ENCODE measurements at places on chromosomes 2 and 18.

- peak; percentile 34 for DNase-seq
These were observed 30.9 kb upstream of the REEP1 start for GRCh38 chr2:86368161-86368824.

DNA sequence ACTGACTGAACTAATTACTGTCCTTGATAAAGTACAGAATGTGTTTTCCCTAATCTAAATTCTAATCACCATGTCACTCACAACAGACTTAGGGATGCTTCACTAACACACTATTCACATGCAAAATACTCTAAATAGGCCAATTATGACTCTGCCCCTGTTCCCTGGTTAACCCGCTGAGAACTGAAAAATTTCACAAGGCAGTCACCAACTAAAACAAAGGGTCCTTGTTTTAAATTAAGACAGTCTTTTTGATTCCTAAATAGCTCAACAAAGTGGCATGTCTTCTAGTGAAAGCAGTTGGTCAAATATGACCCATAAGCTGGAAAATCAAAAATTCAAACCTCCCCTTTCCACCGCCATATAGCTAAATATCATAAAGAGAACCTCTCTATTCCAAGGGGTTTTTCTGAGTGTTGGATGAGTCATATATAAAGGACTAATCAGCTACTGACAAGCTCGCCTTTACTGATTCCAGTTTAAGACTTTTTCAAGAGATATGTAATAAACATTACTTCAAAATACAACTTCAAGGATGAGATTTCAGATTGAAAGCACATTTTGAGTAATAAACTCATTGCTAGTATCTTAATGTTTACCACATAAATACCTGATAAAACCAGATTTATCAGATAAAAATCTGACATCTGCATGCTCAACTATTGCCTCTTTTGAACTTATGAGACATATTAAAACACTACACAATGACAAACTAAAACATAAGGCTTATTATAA lies 235.8 kb downstream of the TCF4 start:
- DNase-seq = peak; percentile 14

- no peak for DNase-seq
These were observed 66.3 kb upstream of the NABP1 start for GRCh38 chr2:191611614-191612013.

DNA sequence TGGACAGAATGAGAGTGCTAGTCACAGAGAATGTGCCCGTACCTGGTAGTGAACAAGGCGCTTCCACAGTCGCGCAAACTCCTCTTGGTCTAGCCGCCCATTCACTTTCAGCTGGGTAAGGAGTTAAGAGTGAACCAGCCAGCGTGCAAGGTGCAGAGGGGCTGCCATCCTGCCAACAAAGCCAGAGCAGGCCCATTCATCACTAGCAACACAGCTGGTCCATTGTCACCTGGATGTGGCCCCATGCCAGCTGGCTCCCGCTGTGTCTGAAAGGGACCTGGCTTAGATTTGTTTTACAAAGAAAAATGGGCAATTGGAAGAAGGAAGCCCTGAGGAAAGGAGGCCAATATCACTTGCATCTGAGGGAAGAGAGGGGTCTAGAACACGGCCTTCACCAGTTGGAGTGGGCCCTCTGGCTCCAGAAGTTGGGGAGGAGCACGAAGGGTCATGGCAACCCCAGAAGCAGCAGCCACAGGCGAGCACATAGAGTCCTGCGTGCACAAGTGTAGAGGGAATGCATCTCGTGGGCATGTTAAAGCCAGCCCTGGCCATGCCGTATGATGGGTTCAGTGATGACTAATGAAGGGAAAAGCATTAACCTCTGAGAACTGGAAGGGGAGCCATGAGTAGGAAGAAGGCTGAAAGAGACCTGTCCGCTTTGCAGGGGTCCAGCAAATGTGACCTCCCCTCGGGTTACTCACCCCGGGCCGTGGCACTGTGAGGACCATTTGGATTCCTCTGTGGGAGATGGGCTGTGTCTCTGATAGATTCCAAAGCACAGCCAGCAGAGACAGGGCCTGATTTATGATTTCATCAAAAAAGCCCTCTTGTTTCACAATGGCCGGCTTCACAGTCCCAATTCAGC lies 70.6 kb downstream of the CAPN13 start:
- DNase-seq = no peak

DNA sequence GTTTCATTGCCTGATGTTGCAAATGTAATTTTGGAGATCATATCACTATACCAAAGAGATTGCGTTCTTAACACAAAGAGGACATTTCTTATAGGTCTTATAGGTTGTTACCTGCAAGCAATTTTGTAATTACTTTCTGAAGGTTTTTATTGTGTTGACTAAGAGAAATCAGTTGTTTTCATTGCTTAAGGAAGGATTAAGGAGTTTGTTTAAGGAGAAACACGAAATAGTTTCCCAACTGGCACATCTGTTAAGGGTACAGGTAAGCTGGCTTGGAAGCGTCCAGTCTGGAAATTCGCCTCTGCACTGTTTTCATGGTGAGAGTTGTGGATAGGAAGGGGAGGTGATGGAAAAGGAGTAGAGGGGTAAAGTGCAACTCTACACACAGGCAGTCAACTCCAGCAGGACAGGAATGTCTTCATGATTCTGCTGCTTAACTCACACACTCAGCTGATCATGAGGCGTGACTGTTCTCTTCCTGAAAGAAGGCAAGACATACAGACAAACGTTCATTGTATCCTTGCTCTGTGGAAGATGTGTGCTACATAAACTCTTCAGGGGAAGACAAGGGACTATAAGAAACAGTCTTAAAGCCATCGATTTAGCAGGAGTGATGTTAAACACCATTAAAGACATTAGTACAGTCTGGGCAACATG lies 61.4 kb upstream of the ACSL3 start:
- DNase-seq = no peak

DNA sequence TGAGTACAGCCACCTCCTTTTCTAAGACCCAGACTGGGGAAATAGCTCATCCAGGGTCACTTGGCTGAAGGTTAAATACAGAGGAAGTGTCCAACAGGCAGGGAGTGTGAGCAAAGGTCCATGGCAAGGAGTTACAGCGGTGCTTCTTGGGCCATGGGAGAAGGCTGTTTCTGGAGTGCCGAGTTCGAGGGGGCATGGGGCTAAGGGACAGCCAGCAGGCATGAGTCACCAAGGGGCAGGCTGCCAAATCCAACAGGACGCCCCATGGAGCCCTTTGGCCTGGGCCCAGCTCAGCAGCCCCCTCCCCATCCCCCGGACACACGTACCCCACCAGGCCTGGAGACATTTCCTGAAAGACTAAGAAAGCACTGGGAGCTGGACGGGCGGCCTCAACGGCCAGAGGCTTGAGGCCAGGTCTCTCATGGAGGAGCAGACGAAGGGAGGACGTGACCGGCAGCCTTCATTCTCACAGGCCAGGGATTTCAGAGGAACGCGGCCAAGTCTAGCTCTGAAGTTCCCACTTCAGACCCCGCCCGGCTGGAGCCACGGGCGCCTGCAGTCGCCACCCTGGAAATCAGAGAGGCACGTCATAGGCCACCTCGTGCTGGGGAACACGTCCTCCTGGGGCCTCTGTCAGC lies 160.4 kb downstream of the SMAD7 start:
- DNase-seq = no peak

DNA sequence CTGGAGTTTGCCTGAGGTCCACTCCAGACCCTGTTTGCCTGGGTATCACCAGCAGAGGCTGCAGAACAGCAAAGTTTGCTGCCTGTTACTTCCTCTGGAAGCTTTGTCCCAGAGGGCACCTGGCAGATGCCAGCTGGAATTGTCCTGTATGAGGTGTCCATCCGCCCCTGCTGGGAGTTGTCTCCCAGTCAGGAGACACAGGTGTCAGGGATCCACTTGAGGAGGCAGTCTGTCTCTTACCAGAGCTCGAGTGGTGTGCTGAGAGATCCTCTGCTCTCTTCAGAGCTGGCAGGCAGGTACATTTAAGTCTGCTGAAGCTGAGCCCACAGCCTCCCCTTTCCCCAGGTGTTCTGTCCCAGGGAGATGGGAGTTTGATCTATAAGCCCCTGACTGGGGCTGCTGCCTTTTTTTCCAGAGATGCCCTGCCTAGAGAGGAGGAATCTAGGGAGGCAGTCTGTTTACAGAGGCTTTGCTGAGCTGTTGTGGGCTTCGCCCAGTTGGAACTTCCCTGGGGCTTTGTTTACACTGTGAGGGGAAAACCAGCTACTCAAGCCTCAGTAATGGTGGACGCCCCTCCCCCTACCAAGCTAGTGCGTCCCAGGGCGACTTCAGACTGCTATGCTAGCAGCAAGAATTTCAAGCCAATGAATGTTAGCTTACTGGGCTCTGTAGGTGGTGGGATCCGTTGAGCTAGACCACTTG lies 34.7 kb downstream of the TFPI start:
- DNase-seq = no peak

- DNase-seq = no peak
These were observed 34.5 kb upstream of the STPG4 start for GRCh38 chr2:47189635-47190034.

DNA sequence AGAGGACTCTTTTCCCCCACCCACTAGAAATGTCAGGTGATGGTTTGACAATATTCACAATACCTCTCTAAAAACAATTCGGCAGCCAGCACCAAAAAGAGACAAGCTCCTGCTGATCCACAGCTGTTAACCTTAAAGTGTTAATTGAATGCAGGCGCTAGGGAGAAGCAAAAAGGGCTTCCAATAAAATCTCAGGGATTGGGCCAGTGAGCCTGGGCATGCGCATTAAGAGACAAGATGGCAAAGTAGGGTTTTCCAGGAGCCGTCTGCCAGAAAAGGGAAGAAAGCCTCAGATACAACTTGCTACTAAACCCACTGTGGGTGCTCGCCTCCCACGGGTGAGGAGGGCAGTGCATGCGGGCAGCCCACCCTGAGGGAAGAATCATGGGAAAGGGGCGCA lies 98.8 kb downstream of the HS6ST1 start:
- DNase-seq = no peak

DNA sequence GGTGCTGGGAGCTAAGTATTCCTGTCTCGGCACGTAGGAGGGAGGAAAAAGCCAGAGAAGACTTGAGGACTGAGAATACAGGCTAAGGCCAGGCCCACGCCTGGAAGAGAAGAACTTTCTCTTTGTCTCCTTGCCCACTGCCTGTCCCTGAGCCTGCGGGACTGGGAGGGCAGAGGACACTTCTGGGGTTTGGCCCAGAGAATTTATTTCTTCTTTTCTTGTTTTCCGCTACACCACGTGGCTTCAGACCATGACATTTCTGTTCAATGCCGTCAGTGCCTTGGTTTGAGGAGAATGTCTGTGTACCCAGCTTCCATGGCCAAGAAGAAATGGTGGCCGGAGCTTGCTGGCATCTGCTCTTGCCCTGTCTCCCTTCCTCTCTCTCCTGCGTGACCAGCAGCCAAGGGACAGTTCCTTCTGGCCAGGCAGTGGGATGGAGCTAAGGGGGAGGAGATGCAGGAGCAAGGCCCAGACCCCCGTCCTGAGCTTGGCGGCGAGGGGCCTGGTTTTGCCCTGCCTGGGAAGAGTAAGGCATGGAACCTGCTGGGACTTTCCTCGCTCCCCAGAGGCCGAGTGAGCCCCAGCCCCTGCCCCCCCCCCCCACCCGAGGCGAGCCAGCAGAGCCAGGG lies 140.3 kb downstream of the KLHL29 start:
- no peak for DNase-seq

- no peak for DNase-seq
These were observed 7.4 kb downstream of the DCAF17 start for GRCh38 chr2:171441470-171441869.

- DNase-seq = peak; percentile 57
These were observed 1.7 kb upstream of the LDLRAD4 start for GRCh38 chr18:13216711-13217465.

GRCh38 chr2:233705911-233706506 lies 6.7 kb upstream of the UGT1A5 start:
- no peak for DNase-seq

DNA sequence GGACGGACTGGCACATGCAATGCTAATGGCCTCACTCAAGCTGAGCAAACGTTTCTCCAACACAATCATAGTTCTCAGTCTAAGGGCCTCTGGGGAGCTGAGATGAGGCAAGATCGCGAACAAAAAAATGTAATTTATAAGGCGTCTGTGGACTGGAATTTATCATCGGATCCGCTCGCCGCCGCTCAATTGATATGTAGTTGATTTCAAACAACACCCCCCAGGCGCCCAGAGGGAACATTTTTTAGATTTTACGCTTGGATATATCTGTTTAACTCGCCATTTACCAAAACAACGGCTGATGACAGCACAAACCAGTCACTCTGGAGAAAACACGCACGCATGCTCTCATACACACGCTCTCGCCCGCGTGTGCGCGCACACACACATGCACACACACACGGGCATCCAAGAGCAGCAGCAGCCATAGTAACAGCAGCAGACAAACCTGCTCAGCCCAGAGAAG lies 335.8 kb downstream of the SMAD2 start:
- DNase-seq = no peak

DNA sequence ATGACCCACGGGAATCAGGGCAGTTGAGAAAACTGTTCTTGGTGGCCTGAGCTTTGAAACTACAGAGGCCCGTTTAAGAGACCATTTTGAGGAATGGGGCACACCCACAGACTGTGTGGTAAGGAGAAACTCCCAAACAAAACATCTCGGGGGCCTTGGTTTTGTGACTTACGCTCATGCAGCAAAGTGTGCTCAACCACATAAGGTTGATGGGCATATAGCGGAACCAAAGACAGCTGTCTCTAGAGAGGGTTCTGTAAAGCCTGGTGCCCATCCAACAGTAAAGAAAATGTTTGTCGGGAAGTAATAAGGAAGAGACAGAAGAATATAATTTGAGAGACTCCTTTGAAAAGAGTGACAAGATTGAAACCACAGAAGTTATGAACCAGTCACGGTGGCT lies 5.4 kb downstream of the MRO start:
- DNase-seq = no peak

GRCh38 chr2:70706026-70706795 lies 61.8 kb downstream of the ADD2 start:
- no peak for DNase-seq

DNA sequence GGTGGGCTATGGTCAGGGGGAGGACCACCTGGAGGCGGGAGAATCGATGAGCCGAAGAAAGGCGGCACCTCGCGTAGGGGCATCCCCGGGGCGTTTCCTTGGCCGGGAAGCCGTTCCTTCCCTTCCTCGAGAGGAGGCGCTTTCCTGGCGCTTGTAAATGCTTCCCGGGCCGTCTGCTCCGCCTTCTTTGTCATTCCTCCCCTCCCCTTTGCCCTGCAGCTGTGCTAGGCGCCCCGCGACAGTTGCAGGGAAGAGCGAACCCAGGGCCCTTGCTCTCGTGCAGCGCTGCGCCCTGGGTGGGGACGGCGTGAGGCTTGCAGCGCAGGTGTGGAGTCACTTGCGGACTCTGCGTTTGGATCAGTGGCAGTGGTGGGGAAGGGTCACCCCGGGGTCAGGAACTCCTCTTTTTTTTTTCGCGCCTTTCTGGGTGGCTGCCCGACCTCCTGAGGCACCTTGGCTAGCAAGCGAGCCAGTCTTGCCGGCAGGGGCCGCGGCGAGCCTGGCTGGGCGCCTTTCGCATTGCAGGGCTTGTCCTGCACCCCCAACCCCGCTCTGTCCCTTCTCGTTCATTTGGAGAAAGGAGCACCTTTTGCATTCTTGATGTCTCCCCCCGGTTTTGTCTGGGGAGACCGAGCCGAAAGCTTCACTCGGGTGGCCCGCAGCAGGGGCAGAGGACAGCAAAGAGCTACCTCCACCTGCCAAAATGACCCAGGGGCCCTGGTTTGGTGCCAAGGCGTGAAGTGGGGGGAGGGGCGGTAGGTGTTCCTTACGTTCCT lies 858 bp downstream of the KCNS3 start:
- no peak for DNase-seq

- DNase-seq = no peak
These were observed 891.3 kb upstream of the SLC39A10 start for GRCh38 chr2:194765723-194766122.

- DNase-seq = no peak
These were observed 150.9 kb downstream of the MTCL1 start for GRCh38 chr18:8856212-8856611.

Data from activated CD4-positive, alpha-beta T cell treated with anti-CD3 and anti-CD28 coated beads, Interleukin-2, Interleukin-6, amounts not matched to agents 100 ng/mL and 50 ng/mL, durations not matched to agents 16 hours and 8 hours (primary cell).